NCI-H2081 treated with DMSO at 0.1 percent for 48 hours (cell line): ENCODE measurements at places on chromosomes 3 and 15.
A peak's percentile ranks its signal among the peaks of the same experiment; 100 is the strongest.

DNA sequence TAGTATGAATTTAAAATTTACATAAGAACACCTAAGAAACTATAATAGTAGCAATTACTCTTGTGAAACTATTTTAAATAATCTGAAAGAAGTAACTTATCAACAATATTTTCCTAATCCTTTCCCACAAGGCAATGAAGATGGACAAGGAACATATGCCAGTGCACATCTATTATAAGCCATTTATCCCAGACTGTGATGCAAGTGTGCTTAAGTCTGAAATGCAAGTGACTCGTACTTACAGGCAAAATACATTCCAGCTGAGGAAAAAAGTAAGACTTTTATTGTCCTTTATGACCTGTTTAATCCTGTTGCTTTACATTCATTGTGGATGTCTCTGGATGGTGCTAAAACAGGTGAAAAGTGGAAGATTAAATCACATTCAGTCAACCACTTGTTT lies 709.4 kb downstream of the ZNF385D start:
- DNase-seq = no peak

DNA sequence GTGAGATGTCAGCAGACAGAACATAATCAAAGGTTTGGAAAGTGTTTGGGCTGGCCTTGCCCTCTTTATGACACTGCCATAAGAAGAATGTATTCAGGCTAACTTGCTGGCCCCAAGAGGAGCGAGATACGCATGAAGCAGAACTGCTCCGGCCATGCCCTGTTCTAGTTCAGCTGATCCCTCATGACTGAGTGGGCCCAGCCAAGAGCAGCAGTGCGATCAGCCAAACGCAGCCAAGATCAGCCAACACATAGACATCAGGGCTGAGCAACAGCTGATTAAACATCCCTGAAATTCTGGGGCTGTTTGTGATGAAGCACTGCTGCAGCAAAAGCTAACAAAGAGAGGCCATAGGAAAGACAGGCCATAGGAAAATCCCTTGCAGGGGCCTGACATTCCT lies 24.1 kb downstream of the POMGNT2 start:
- no peak for DNase-seq

- DNase-seq = peak; percentile 43
Observed at GRCh38 chr3:174170248-174170647, 688.9 kb upstream of the NAALADL2 start.

DNA sequence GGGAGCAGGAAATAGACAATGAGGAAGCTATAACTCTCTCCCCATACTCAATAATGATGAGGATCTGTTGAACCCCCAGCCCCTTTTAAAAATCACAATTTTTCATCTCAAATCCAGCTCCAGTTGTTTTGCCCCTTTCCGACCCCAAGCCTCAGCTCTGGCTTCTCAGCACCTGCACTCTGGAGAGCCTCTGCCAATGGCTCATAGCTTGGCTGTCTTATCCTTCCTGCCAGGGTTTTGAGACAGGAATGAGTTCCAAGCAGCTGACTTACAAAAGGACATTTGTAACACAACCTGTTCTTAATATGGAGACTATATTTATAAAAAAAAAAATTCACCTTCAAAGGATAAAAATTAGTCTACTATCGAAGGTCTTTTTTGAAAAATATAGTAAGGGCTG lies 105.9 kb upstream of the NEDD4 start:
- DNase-seq = no peak

DNA sequence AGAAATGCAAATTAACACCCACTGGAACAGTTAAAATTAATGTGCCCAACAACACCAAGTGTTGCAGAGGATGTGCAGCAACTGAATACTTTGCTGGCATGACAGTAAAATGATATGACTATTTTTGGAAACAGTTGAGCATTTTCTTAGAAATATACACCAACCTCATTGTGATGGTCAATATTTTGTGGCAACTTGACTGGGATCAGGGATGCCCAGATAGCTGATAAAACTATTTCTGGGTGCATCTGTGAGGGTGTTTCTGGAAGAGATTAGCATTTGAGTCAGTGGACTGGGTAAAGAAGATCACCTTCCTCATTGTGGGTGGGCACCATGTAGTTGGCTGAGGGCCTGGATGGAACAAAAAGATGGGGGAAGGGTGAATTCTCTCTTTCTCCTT lies 57.9 kb downstream of the RPLP1 start:
- no peak for DNase-seq

DNA sequence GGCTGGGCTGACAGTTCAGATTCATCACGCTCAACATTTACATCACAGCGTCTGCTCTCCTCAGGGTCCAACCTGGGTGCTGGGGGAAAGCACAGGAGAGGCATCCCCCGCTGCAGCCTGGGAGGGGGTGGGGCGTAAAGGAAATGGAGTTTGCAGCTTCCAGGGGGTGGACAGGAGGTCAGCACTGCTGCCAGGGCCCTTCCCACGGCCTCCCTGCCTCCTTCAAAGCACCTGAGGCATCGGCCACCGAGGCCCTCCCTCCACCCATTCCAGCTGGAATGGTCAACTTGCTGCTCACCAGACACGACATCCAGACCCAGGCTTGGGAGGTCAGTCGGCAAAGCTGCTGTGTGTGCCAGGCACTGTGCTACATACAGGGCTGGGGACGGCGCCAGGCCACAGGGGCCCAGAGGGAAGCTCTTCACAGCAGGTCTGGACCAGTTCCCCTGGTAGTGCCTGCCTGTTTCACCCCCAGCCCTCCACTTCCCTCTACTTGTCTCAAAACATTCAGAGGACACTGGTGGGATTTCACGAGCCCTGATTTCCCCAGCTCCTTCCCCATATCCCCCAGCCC lies 120.7 kb downstream of the ANP32A start:
- no peak for DNase-seq

DNA sequence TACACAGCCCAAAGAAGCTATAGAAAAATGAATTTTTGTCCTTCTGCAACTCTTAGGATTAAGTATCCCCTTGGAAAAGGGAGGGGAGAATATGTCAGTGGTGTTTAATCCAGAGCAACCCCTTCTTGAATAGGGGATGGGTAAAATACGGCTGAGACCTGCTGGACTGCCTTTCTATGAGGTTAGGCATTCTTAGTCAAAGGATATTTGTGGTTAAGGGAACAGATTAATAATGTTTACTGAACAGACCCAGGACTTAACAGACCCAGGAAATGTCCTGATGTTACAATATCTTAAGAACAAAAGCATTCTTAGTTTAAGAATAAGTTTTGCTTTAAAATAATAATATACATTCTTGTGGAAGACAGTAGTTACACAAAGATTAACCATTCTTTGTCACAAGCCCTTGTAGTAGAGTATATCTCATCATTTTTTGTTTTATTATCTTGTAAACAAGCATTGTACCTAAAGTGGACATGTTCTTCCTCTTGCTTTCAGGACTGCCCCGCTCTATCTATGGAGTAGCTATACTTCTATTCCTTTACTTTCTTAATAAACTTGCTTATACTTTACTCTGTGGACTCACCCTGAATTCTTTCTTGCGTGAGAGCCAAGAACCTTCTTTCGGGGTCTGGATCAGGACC lies 43.8 kb upstream of the B3GALNT1 start:
- DNase-seq = no peak

GRCh38 chr3:124969190-124969589 lies 34.6 kb upstream of the MUC13 start:
- no peak for DNase-seq

DNA sequence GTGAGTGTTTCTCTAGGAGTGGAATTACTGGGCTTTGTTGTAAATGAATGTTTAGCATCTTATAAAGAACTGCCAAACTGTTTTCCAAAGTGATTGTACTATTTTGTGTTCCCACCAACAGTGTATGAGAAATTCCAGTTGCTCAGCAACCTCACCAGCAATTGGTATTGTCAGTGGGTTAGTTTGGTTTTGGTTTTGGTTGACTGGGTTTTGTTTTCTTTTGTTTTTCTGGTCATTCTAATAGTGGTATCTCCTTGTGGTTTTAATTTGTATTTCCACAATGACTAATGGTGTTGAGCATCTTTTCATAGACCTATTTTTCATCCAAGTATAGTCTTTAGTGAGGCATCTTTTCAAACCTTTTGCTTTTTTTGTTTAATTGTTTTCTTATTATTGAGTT lies 27.1 kb downstream of the FILIP1L start:
- no peak for DNase-seq

DNA sequence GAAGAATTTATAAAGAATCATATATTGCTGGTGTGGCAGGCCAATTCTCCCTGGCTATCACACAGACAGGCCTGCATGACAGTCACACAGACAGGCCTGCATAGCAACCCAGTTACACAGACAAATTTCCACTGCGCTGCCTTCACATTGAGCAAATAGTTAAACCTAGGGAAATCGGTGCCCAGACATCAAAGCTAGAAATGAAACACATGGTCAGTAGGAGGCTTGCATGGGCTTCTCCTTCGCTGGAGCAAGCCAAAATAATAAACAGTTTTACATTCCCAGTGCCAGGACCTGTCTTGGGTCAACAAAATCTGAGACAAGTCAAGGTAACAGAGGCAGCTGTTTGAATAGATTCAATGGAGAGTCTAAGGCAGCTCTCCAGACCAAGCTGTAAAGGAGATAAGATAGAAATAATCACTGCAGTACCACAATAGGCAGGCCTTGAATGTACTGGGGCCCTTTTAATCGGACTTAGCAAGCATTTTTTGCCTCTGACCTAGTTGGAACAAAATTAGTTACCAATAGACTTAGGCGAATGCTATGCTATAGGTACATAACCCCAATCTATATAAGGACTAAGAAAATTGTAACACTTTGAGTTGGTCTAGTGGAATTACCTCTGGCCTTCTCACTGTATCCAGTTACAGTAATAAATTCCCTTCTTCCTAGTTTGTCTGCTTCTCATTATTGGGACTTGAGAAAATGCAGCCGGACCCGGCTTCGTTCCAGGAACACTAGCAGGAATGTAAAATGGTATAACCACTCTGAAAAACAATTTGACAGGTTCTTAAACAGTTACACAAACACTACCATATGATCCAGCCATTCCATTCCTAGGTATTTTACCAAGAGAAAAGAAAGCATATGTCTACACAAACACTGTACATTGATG lies 274.7 kb upstream of the UBE2E2 start:
- no peak for DNase-seq

GRCh38 chr3:107855710-107856109 lies 235.1 kb downstream of the CD47 start:
- no peak for DNase-seq

DNA sequence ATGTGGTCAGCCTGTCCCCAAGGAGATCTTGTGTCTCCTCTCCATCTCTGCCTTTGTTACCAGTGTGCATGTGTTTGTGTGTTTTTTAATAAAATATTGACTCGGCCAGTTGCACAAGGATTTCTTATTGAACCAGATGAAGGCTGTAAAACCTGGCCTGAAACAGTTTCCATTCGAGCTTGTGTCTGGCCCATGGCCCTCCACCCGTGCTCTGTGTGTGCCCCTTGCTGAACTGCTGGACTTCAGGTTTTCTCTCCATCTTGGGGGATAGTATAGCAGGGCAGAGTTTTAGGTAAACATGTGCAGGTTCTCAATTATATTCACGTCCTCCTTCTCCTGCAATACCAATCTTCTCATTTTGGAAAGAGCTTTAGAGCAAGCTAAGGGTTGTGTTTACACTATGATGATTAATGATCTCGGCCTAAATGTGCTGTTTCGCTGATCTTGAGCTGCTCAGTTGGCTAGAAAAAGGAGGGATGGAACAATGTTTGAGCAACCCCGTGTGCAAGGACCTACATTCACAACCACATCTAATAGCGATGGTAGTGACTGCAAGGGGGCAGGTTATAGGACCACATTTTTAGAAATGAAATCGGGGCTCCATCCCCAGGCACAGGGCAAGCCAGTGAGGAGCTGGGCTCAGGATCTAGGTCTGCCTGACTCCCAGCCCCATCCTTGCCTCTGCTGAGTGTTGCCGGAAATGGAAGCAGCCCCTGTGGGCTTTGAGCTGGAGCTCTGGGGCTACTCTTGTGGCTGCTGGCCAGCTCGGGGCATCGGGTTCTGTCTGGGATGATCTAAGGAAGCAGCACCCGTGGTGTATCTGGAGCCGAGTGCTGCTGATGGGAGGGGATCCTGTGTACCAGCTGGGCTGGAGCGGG lies 47.7 kb downstream of the CMTM6 start:
- DNase-seq = no peak

DNA sequence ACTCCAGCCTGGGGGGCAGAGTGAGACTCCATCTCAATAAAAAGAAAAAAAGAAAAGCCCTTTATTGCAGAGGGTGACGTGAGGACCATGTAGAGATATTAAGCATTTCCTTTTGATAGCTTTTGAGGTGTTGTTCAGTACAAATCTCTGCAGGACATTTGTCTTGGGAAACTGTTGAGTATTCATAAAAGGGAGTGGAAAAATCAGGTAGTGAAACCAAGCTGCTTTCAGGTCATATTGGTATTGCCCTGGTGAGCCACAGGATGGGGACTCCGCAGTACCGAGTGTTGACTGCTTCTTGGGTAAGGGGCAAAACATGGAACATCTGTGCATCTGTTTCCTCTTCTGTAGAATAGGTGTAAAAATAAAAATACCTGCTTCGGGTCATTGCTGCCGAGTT lies 9.9 kb downstream of the ITPR1 start:
- no peak for DNase-seq

DNA sequence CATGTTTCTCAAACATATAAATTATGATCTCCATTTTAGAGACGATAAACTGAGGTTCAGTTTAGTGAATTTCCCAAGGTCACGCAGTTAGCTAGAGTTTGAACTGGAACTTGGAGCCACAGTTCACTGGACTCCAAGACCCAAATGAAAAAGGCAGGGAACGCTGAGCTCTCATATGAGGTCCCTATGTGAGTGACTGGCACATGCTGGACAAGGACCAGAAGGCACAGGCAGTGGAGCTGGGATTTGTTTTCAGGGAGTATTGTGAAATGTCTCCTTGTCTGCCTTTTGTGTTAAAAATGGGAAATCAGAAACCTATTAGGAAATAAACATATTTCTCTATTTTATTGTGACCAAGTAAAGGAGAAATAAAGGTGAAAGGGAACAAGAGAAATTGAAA lies 63.5 kb downstream of the MESD start:
- DNase-seq = no peak

- no peak for DNase-seq
Observed at GRCh38 chr3:82741346-82741745, 979.9 kb upstream of the GBE1 start.

DNA sequence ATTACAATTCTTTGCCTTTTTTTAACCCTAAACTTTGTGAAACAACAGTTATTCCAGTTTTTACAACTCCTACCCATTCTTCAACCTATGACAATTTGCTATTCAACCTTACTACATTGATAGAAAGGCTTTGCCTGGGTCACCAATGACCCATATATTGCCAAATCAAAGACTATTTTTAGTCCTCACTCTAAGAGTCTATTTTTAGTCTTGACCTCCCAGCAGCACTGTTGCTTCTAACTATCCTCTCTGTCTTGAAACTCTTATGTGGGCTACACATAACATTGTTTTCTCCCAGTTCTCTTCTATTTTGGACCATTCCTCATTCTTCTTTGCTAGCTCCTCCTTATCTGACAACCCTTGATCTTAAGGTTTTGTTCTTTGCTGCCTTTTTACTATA lies 71.4 kb downstream of the C3orf80 start:
- DNase-seq = no peak

- DNase-seq = no peak
Observed at GRCh38 chr3:90016555-90016954, 909.1 kb downstream of the EPHA3 start.
